ENCODE measurements at places on chromosomes 12 and 14. TPM values are rescaled to one million over a fixed set of nuclear protein-coding genes. Genes with fewer than 3 reads are reported as not detected.

The ACOT4 gene
- total RNA-seq, result 0.14 TPM

The HOXC13 gene
- total RNA-seq, result not detected

The TTLL5 gene
- 24.0 TPM for total RNA-seq

The TMEM52B gene
- not detected for total RNA-seq

The FAR2 gene
- 3.3 TPM for total RNA-seq

The GDF11 gene
- total RNA-seq, result 25.3 TPM

The ENDOU gene
- total RNA-seq, result not detected

The ADSS1 gene
- total RNA-seq, result 4.4 TPM

The DNAH10 gene
- total RNA-seq, result 1.2 TPM

The KRT85 gene
- total RNA-seq, result not detected

The ATXN3 gene
- total RNA-seq, result 24.2 TPM

The TAS2R46 gene
- 0.96 TPM for total RNA-seq

The CCDC175 gene
- total RNA-seq, result not detected

The WNT5B gene
- 110 TPM for total RNA-seq

The ZNF641 gene
- total RNA-seq, result 7.1 TPM

The HOXC4 gene
- not detected for total RNA-seq

The CATSPERB gene
- not detected for total RNA-seq

The PDZRN4 gene
- not detected for total RNA-seq

The AKAP6 gene
- total RNA-seq, result 3.4 TPM

The KRT75 gene
- total RNA-seq, result not detected

The MDM2 gene
- total RNA-seq, result 828 TPM

The SIX1 gene
- 0.20 TPM for total RNA-seq

The DERA gene
- total RNA-seq, result 40.1 TPM

The IQSEC3 gene
- total RNA-seq, result 0.46 TPM

The NGB gene
- total RNA-seq, result not detected

The MYF5 gene
- total RNA-seq, result not detected

The ASPG gene
- not detected for total RNA-seq

The AKAP5 gene
- total RNA-seq, result 2.9 TPM

The KTN1 gene
- 193 TPM for total RNA-seq

The FGD6 gene
- 25.3 TPM for total RNA-seq
